ENCODE measurements at places on chromosomes 13 and 19.

DNA sequence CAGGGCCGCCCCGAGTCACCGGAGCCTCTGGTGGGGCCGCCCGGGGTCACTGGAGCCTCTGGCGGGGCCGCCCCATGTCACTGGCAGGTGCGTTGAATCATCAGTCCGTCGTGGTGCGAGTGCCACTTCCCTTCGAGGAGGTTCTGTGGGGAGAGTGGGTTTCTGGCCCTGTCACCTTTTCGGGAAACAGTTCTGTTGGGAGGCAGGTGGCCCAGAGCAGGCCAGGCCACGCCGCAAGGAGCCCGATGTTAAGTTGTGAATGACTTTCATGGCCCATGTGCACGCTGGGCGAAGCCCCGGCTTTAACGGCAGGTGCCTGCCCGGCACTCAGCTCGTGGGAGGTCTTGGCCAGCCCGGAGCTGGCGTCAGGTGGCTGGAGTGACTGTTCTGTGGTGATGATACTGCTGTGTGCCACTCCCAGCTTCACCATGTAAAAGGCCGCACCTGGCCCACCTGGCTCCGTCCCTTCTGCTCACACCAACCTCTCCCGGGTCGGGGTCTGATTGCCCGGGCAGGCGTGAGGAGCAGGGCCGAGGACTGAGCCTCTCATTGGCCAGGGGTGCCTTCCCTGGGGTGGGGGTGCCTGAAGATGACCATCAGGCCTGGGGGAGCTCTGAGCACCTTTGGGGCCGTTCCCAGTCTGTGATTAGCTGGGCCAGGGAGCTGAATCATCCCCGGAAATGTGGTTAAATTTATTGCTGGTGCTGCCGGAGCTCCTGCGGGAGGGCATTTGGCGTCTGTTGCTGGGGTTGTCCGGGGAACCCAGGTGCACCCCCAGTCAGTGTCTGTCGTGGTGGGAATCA is 29.2 kb downstream of the CSNK1G2 start:
- DNase-seq = no peak

GRCh38 chr19:53112286-53112685 is 9.1 kb upstream of the ZNF160 start:
- no peak for DNase-seq

DNA sequence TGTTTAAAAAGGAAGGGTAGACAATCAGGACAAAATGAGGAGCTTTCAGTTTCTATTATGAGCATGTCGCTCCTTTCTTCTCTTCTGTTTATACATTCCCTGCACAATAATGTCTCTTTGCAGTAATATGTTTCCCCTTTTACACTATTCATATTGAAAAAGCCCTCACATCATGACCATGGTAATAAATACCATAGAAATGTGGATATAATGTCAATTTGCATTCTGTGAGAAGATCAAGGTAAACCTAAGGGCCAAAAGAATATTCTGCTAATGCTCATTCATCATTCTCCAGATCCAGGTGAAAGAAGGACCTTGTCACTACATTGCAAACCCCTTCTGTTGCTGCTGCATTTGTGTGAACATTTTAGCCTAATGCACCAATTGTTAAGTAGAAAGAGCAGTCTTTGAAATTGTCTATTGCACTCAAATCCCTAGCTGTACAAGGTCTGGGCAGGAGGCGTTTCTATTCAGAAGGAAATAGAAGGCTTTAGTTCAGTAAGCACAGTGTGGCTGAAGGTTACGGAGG is 117.6 kb upstream of the SOX21 start:
- no peak for DNase-seq

DNA sequence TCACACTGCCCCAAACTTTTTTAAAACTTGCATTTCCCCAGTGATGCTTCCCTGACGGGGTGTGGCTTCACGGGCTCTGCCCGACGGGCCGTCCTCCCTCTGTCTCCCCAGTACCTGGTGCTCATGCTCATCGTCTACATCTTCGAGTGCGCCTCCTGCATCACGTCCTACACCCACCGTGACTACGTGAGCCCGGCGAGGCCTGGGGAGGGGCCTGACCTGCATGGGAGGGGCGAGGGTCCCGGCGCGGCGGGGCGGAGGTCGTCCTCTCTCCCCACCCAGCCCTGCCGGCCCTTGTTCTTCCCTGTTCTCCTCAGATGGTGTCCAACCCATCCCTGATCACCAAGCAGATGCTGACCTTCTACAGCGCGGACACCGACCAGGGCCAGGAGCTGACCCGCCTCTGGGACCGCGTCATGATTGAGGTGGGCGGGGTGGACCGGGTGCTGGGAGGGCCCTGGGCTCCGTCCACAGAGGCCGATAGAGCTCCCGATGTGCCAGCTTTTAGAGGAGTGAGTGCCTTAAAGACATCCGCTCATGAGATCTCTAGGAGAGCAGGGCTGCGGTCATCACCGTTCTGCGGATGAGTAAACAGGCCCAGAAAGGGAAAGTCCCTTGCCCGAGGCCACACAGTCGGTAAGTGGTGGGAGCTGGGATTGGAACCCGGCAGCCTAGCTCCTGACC is 6.9 kb downstream of the UPK1A start:
- DNase-seq = no peak

DNA sequence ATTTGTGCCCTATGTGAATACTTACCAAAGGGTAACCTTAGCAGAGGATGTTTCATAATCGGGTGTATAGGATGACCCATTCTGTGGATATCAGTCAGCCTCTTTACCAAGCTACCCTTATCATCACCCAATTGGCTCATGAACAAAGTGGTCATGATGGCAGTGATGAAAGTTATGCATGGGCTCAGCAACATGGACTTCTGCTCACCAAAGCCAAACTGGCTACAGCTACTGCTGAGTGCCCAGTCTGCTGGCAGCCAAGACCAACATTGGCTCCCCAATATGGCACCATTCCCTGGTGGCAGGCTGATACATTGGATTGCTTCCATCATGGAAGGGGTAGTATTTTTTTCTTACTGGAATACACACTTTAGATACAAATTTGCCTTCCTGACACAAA is 5.7 kb upstream of the ZNF461 start:
- no peak for DNase-seq

DNA sequence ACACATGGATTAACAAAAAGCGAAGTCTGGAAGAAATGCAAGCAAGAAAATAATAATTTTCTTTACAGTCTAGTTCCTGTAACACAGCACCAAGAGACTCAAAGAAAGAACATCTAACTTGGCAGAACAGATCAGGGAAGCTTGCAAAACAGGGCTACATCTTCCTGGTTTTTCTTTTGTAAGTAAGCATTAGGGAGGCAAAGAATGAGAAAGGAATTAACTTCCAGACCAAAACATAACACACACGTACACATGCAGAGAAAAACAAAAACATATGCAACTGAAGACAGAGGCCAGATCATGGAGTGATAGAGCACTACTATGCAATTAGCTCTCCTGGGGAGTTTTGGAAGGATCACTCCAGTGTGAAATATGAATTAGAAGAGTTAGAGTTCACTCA is 120.5 kb downstream of the DIAPH3 start:
- DNase-seq = no peak

DNA sequence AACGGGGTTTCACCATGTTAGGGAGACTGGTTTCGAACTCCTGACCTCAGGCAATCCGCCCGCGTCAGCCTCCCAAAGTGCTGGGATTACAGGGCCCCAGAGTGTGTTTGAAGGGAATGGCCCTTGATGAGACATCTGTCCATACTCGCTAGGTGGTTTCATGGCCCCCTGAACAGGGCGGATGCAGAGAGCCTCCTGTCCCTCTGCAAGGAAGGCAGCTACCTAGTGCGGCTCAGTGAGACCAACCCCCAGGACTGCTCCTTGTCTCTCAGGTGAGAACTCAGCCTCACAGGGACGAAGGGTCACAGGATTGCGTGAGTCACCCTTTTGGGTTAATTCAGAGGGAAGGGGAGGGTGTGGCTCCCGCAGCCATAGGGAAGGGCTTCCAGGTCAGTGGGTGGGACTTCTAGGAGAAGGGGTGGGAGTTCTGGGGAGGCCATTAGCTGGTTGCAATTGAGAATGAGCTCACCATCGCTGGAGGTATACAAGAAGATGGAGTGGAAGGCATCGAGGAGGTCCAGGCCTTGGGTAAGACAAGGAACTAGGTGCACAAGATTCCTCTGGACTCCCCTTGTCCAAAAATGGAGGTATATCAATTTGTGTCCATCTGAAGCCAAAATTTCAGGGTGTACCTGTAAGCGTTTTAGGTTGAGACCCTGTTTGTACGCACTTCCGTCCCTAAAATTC is 9.2 kb downstream of the SHD start:
- no peak for DNase-seq

DNA sequence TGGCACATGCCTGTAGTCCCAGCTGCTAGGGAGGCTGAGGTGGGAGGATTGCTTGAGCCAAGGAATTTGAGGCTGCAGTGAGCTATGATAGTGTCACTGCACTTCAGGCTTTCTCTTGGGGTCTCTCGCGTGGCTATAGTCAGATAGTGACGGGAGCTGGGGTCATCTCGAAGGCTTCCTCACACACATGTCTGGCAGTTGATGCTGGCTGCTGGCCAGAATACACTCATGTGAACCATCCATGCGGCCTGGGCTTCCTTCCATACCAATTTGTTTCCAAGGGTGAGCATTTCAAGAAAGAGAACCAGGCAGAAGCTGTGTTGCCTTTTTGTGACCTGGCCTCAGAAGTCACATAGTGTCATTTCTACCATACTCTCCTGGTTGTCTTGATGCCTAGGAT is 26.4 kb downstream of the LEUTX start:
- DNase-seq = no peak

DNA sequence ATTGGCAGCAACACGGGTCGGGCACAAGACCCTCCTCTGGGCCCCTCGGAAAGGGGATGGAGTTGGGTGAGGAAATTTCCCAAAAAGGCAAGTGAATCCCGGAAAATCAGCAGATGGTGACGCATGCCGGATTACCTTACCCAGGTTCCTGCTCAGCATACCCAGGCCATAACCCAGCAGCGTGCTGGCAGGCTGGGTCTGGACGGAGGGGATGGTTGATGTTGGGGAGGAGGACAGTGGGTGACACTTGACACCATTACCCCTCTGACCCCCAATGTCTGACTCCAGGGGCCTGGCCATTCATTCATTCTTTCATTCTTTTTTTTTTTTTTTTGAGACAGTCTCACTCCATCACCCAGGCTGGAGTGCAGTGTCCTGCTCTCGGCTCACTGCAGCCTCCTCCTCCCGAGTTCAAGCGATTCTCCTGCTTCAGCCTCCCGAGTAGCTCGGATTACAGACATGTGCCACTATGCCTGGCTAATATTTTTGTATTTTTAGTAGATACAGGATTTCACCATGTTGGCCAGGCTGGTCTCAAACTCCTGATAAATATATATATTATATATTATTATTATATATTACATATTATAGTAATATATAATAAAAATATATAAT is 799 bp downstream of the PVR start:
- no peak for DNase-seq

- no peak for DNase-seq
These were observed 811 bp upstream of the ZNF8 start for GRCh38 chr19:58277748-58278540.

GRCh38 chr13:84460989-84461388 is 578.7 kb upstream of the SLITRK1 start:
- DNase-seq = no peak

DNA sequence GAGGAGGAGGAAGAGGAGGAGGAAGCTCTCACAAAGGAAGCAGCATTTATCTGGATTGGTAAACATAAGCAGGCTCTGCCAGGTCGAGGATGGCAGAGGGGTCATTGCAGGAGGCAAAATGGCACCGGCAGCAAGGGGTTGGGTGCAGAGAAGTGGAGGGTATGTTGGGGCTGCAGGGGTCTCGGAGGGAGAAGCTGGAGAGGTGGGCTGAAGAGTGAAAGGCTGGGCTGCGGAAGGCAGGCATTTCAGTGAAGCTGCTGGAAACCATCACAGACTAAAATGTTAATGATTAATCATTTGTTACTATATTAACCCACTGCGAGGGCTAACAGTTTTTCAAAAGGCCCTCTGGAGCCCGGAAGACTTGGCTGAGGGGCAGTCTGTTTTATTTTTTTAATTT is 24.6 kb downstream of the TPT1 start:
- no peak for DNase-seq

All from CMK (cell line).